Bronchial epithelial cell (primary cell): ENCODE measurements at places on chromosomes 4 and X. TPM values are rescaled to one million over a fixed set of nuclear protein-coding genes. Genes with fewer than 3 reads are reported as not detected.

- no peak for DNase-seq
Measured at GRCh38 chr4:54439831-54440243, 210.7 kb downstream of the PDGFRA start.

The NR0B1 gene
- total RNA-seq = 0.26 TPM in 1 of 2 replicates, not detected in the other

DNA sequence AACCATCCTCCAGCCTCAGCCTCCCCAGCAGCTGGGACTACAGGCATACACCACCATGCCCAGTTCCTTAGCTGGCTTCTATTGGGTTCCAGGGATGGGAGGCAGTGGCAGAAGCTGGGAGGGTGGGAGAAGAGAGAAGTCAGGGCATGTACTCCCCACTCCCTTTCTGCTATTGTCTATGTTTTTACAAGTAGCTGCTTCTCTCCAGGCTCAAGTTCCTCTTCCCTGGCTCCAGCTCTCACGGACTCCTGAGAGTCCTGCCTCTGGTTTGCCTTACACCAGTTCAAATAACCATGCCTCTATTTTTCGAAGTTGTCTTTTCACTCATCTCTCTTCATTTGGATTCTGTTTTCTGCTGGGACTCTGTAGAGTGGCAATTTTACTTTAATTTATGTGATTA, 2.9 kb downstream of the TBC1D9 start:
- no peak for DNase-seq

The MRPL1 gene
- total RNA-seq = 24.7 and 29.4 TPM in 2 replicates

GRCh38 chr4:10335050-10335449, 122.2 kb downstream of the ZNF518B start:
- no peak for DNase-seq
